ENCODE measurements at places on chromosomes 7 and 10.
A peak's percentile ranks its signal among the peaks of the same experiment; 100 is the strongest.

- DNase-seq = no peak
Measured at GRCh38 chr10:1514681-1515080, 222.6 kb downstream of the ADARB2 start.

DNA sequence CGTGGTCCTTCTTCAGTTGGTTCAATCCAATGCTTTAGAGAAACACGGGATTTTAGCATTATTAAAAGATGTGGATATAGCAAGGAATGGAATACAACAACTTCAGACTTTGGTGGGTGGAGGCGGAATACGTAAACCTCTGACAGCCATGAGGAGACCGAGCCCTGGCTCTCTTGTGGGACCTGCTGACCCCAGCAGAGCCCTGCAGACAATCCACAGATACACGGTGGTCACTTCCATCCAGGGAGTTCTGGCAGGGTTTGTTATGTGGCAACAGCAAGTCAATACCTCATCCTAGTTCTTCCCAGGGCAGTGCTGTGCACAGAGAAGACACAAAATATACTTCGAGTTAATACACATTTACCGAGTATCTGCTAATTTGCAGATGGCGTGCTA lies 118.5 kb upstream of the DIP2C start:
- DNase-seq = no peak

- DNase-seq = no peak
Measured at GRCh38 chr7:97167176-97167575, 49.7 kb downstream of the SDHAF3 start.

DNA sequence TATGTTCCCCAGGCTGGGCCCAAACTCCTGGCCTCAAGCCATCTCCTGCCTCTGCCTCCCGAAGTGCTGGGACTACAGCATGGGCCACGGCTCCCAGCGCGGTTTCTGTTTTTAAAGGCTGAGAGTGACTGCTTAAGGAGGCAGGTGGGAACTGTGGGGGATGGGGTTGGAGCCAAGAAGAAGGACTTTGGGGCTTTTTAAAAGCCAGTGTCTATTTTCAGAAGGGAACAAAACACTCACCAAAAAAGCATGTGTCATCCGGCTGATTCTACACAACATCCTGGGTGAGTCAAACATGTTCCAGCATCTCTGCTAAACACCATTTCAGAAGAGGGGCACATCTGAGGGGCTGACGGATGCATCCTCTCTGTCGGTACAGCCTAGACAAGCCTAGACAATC lies 824.5 kb downstream of the TYW1 start:
- DNase-seq = no peak

DNA sequence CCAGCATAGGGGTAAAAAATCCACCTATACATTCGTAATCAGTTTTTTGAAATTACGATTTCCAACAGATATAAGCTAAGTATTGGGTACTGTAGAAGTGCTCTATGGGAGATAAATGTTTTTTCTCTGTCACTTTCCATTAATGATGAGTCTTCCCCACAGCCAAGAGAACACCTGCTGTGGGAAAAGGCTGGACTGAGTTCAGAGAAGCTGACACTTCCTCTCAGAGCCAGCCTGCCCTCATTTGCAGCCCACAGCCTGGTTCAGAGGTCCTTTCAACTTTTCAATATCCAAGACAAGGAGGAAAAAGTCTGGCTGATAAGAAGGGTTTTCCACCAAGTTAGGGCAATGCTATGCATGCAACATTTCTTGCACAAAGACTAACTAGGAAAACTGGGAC lies 64.5 kb upstream of the DNAJB12 start:
- DNase-seq = no peak

DNA sequence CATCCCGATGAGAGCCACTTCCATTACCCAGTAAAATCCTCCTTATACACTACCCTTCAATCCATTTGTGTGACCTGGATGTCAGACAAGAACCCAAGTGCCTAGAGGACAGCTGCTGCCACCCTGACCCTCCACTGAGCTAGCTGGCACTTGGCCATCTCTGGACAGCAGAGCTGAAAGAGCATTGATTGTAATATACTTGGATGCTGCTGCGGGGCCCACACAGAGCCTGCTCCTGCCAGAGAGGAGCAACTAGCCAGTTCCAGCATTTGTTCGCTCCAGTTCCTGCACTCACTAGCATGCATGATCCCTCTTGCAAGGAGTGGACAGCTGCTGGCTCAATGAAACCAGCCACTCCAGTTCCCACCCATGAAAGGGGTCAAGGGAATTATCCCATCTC lies 8.4 kb upstream of the TMEM254 start:
- DNase-seq = no peak

DNA sequence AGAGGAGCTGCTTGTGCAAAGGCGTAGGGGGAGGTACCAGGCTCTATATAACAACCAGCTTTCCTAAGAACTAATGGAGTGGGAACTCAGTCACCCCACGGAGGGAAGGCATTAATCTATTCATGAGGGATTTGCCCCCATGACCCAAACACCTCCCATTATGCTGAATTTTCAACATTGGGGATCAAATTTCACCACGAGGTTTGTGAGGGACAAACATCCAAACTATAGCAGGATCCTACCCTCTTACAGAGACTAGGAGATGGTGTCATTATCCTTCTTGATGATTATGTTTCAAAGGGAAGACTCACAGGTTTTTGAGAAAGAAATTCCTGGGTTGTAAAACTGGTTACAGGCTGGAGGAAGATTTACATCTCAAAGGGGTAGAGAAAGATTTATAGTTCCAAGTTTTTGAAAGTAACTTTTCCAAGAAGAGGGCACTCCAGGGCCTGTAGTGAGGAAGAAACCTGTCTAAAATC lies 295.0 kb upstream of the DKK1 start:
- DNase-seq = peak; percentile 34

DNA sequence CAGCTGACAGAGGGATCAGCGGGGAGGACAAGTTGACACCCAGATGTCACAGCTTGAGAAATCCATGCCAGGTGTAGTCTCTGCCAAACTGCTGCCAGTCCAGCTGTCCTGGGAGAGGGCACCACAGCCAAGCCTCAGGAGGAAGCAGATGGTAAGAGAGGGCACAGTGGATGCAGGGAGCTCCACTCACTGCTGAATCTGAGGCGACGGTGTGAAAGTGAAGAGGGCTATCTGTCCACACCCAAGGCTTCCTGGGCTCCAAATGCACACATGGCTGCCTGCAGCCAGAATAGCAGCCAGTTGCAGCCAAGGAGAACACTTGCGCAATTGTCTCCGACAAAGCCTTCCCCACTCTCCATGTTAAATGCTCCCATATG lies 502.4 kb downstream of the GRID1 start:
- DNase-seq = no peak

GRCh38 chr10:1280466-1281404 lies 224.6 kb downstream of the WDR37 start:
- no peak for DNase-seq

DNA sequence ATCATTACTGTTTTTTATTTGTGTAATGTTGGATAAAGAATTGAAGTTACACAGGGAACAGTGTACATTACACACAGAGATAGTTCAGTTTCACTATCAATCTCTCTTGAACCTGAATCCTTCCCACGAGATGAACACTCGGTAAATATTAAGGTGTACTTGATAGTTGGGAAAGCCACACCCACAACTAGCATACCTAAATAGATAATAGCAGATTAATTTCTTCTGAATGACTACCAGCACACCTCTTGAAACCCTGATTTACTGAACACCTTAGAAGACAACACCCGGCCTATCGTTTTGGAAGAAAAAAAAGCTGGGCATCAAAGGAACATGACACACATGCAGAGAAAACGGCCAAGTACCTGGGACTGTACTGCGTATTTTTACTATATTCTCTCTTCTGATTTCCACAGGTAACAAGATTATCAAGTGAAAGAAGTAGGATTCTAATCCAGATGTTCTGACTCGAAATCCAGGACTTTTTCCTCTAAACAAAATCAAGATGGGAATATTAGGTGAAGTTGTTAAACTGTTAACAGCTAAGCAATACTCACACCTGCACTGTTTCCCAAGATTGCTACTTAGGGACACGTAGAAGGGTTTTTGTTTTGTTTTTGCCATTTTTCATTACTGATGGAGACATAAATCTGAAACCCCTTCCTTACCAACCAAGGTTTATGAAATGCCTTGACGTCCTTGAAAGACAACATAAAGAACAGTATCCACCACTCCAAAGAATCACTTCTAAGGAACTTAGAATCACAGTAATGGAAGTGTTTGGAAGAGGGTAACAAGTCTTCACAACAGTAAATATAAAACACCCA lies 1.0 kb downstream of the CCDC186 start:
- no peak for DNase-seq

- DNase-seq = no peak
Measured at GRCh38 chr10:120428754-120429153, 28.3 kb upstream of the PLPP4 start.

All from nephron progenitor cell (in vitro differentiated cells).